ENCODE measurements at places on chromosomes 13 and 19. TPM values are rescaled to one million over a fixed set of nuclear protein-coding genes. Genes with fewer than 3 reads are reported as not detected.

DNA sequence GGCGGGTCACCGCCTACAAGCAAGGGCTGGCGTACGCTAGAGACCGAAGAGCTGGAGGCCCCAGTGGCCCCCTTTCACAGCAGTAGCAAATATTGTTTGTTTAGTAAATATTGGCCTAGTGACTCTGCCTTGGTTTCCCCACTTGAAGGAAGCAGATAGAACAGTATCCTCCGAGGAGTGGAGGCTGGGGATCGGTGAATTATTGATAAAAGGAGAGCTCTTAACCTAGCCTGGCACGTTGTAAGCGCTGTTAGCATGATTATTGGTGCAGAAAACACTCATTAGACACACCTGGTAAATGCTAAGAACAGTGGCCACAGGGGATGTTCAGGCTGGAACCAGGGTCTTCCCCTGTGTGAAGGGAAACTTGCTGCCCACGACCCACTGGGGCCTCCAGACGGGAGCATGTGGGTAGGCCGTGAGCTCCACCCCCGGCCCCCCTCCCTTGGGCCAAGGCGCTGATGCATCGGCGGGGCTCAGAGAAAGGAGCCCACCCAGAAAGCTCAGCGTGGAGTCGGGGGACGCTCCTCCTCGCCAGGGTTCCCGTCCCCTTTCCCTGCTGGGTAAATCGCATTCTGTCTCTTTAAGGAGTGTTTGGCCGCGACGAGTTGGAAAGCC lies 2.3 kb downstream of the IER2 start:
- H3K4me1 ChIP-seq, result peaks cover 61% of the 10 kb centered on the region
- H3K27me3 ChIP-seq, result no peaks in the 10 kb centered on the region
- H3K36me3 ChIP-seq, result peaks cover 3% of the 10 kb centered on the region
- H3K4me3 ChIP-seq, result peak overlapping the region; percentile 99

DNA sequence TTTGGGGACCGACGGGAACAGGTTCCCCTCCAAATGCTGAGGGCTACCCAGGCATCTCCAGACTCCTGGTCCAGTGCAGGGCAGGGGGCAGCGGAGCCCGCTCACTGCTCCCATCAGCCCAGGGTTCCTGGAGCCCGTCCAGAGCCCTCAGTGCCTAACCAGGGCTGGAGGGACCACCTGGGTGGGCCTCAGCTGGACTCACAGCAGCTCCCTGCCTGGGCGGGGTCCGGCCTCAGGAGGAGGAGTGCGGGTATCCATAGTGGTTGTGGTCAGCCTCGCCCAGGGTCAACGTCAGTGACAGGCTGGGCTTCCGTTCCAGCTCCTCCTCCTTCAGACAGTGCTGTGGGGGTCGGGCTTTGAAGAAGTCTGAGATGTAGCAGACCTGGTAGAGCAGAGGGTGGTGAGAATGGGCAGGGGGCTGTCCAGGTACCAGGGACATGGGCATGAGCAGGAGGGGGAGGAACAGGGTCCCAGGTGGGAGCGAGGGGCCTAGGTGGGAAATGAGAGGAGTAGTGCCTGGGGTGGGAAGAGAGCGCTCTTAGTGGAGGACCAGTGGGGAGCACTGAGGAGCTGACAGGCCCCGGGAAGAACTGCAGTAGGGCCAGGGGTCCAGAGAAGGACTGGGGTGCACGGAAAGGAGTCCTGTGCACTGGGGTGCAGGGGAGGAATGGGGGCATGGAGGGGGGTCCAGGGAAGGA lies 9.9 kb downstream of the PLPP2 start:
- no peaks in the 10 kb centered on the region for H3K36me3 ChIP-seq
- H3K27me3 ChIP-seq, result peaks cover 57% of the 10 kb centered on the region
- no peak overlapping the region for H3K4me3 ChIP-seq
- H3K4me1 ChIP-seq, result no peaks in the 10 kb centered on the region

- H3K4me3 ChIP-seq, result no peak overlapping the region
- peaks cover 10% of the 10 kb centered on the region for H3K36me3 ChIP-seq
- H3K4me1 ChIP-seq, result peaks cover 31% of the 10 kb centered on the region
Observed at GRCh38 chr13:48315969-48316650, 12.6 kb downstream of the RB1 start.

Gene SLC7A10
- not detected for total RNA-seq

GRCh38 chr13:21541271-21541670 lies 62.7 kb downstream of the MICU2 start:
- H3K36me3 ChIP-seq, result peaks cover 11% of the 10 kb centered on the region
- no peak overlapping the region for H3K4me3 ChIP-seq
- no peaks in the 10 kb centered on the region for H3K27me3 ChIP-seq
- no peaks in the 10 kb centered on the region for H3K4me1 ChIP-seq
- no peak for DNase-seq
- H3K27ac ChIP-seq, result no peak overlapping the region

- H3K4me1 ChIP-seq, result no peaks in the 10 kb centered on the region
- H3K27ac ChIP-seq, result no peak overlapping the region
- H3K4me3 ChIP-seq, result no peak overlapping the region
- no peaks in the 10 kb centered on the region for H3K27me3 ChIP-seq
- H3K36me3 ChIP-seq, result no peaks in the 10 kb centered on the region
Observed at GRCh38 chr13:107441279-107441678, 774.1 kb downstream of the LIG4 start.

DNA sequence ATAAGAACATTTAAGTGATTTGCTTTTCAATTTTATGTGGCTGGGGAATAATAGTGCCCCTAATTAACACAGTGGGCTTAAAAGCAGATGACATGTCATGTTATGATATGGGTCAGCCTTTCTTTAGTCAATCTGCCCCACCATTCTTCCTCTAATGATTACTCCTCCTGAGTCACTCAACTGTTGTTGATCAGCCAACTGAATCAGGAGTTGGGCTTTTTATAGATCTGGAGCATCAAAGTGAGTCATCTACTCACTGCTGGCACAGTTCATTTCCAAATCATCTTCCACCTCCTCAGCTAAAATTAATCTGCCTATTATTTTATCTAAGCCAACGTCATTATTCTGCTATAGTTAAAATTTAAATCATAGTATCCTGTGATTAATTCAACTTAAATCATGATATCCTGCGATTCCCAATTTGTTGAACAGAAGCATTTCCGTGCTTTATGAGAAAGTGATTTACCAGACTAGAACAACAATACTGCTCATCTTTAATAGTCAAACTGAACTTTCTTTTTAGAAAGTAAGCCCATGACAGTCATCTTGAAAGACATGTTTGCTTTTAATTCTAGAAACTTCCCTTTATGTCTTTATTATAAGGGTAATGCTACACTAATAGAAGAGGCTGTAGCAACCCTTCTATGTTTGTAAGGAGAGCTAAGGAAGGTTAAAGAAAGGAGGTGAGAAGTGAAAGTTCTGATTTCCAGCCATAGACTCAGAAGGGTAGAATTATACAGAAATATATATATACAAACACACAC lies 551.4 kb downstream of the TBC1D4 start:
- H3K36me3 ChIP-seq, result no peaks in the 10 kb centered on the region
- no peaks in the 10 kb centered on the region for H3K27me3 ChIP-seq
- DNase-seq, result no peak
- H3K4me1 ChIP-seq, result no peaks in the 10 kb centered on the region

DNA sequence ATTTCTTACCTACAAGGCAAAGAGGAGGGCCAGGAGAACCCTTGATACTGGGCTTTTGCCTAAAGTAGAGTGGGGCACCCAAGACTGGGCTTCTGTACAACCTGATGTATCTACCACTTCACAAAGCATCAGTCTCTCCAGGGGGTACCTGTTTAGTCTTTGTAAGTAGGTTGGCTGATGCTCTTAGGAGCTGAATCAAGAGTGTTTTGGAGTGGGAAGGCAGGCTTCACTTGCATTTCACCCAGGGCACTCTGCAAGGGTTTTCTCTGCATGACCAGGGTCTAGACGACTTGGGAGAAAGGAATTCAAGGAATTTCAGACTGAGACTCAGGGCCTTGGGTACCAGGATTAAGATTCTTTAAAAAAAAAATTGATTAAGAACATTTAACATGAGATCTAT lies 361.5 kb downstream of the RFC3 start:
- H3K27ac ChIP-seq, result no peak overlapping the region
- H3K27me3 ChIP-seq, result no peaks in the 10 kb centered on the region
- no peaks in the 10 kb centered on the region for H3K36me3 ChIP-seq
- H3K4me3 ChIP-seq, result no peak overlapping the region

Gene ZNF134
- total RNA-seq, result 27.2 TPM

Gene MLNR
- total RNA-seq, result not detected

GRCh38 chr19:58584498-58585441 lies 11.6 kb upstream of the MZF1 start:
- no peak overlapping the region for H3K4me3 ChIP-seq
- no peaks in the 10 kb centered on the region for H3K27me3 ChIP-seq
- no peaks in the 10 kb centered on the region for H3K36me3 ChIP-seq
- H3K27ac ChIP-seq, result no peak overlapping the region
- no peak for DNase-seq
- H3K4me1 ChIP-seq, result peaks cover 11% of the 10 kb centered on the region

DNA sequence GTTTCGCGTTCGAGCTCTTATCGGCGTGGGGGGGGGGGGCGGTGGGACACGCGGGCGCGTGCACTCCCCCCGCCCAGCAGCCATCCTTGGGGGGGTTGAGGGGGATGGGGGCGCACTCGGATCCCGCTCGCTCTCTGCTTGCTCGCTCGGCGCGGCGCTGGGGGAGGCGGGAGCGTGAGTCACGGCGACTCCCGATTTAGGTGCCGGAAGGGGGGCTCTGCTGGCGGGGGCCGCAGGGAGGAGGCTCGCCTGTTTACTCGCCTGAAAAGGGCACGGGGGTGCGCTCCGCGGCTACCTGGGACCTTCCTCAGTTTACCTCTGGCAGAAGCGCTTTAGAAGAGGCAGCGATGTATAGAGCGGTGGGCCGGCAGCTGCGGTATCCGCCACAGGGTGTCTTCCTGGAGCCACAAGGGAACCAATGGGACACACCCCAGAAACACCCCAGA lies 1.1 kb upstream of the PDE4A start:
- H3K27ac ChIP-seq, result no peak overlapping the region
- peaks cover 82% of the 10 kb centered on the region for H3K27me3 ChIP-seq
- DNase-seq, result peak; percentile 49
- H3K36me3 ChIP-seq, result no peaks in the 10 kb centered on the region

DNA sequence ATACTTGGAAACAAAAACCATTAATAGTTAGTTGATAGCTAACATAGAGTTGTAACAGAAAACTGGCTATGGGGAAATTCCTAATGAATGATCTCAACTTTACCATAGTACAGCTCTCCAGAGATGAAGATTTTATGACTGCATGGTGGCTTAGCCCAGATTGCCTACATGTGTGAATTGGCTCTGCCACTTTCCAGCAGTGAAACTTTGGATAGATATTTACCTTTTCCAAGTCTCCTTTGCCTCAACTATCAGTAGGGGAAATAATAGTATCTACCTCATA lies 161.1 kb downstream of the LACC1 start:
- H3K4me3 ChIP-seq, result no peak overlapping the region
- no peaks in the 10 kb centered on the region for H3K27me3 ChIP-seq
- no peaks in the 10 kb centered on the region for H3K36me3 ChIP-seq
- no peaks in the 10 kb centered on the region for H3K4me1 ChIP-seq

DNA sequence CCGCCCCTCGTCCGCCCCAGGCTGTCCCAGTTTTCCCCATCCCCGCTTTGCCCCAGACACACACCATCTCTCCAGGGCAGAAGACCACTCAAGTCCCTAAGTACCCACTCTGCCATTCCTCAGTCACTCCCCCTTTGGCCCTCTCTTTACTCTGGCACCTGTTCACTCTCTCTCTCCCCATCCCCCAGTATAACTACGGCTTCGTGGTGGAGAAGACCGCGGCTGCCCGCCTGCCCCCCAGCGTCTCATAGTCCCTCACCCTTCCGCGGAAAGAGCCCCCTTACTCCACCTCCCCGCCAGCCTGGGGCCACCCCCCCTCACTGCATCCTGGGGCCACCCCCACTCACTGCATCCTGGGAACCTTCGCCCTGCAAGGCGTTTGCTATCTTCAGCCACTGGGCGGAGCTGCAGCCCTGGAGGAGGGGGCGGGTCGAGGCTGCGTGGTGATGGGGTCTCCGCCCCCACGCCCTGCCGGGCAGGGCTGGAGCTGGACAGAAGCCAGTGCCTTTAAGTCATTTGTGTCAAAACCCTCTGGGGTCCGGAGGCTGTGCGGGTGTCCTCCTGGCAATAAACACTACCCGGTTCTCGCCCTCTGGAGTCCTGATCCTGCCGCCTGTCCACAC lies 5.0 kb downstream of the MVB12A start:
- H3K4me3 ChIP-seq, result no peak overlapping the region
- H3K36me3 ChIP-seq, result peaks cover 3% of the 10 kb centered on the region
- no peak for DNase-seq
- H3K27me3 ChIP-seq, result no peaks in the 10 kb centered on the region
- no peak overlapping the region for H3K27ac ChIP-seq

GRCh38 chr19:1451916-1452801 lies 2.2 kb downstream of the APC2 start:
- no peak overlapping the region for H3K27ac ChIP-seq
- no peak for DNase-seq
- no peaks in the 10 kb centered on the region for H3K36me3 ChIP-seq
- peaks cover 53% of the 10 kb centered on the region for H3K4me1 ChIP-seq

DNA sequence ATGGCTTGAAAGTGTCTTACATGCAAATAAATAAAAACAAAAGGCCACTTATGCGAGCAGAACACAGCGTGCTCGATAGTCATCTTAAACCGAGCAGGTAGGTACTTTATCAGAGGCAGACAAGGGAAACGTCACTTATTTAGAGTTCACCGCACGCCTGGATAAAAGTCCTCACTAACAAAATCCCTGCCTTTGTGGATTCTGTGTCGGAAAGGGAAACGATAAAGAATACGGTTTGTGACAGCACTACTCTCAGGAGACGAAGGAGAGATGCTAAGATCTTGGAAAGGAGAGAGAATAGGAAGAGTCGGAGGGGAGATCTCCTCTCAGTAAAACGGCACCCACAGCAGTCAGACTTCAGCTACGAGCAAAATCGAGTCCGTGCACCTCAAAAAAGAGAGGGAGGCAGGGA lies 581 bp downstream of the RCBTB1 start:
- DNase-seq, result no peak
- peak overlapping the region; percentile 89 for H3K4me3 ChIP-seq
- no peaks in the 10 kb centered on the region for H3K27me3 ChIP-seq
- H3K36me3 ChIP-seq, result peaks cover 3% of the 10 kb centered on the region
- H3K4me1 ChIP-seq, result peaks cover 3% of the 10 kb centered on the region
- peak overlapping the region; percentile 35 for H3K27ac ChIP-seq
